Left ventricle myocardium inferior (tissue), 1 donor: ENCODE measurements at places on chromosomes 6 and 20. TPM values are rescaled to one million over a fixed set of nuclear protein-coding genes. Genes with fewer than 3 reads are reported as not detected.

DNA sequence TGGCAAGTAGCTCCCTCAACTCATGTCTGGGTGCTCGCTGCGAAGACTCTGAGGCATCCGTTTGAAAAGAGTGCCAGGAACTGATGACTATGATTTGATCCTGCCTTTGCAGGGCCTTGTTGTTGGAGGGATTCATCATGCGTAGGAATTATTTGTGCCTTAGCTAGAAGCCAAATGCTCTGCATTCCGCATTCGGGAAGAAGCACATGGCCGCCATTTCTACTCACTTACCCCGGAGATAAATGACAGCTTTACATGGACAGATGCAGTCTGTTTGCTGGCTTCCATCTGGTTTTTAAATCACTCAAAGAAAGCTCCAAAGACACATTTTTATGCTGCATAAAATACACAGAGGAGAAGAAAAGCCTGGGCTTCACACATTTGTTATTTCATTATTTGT is 363.3 kb upstream of the CDH4 start:
- H3K4me1 ChIP-seq, result no peaks in the 10 kb centered on the region
- H3K27ac ChIP-seq, result no peak overlapping the region
- no peak overlapping the region for H3K4me3 ChIP-seq
- peaks cover 25% of the 10 kb centered on the region for H3K27me3 ChIP-seq

DNA sequence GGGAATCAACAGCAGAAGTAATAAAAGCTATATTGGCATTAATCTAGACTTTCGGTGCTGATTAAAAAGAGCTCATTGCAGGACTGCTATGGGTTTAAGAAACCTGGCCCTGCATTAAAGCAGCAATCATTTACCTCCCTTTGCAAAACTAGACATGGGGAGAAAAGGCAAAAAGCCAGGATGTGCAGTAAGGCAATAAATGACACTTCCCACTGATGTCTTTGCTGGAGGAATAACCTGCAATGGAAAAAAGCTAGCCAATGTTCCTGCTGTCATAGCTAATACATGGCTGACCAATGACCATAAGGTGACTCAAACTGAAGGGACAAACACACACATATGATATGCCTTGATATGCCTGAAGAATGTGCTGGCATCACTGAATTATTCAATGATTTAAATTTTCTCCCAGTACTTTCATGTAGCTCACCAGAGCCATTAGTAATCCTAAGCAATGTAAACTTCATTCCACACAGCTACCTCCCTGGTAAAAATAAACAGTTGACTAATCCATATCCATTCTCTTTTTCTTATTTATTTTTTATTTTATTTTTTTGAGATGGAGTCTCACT is 8.7 kb downstream of the DNAAF9 start:
- H3K27ac ChIP-seq, result peak overlapping the region; percentile 62
- no peak overlapping the region for H3K4me3 ChIP-seq
- no peaks in the 10 kb centered on the region for H3K36me3 ChIP-seq
- no peak for DNase-seq
- no peaks in the 10 kb centered on the region for H3K27me3 ChIP-seq

DNA sequence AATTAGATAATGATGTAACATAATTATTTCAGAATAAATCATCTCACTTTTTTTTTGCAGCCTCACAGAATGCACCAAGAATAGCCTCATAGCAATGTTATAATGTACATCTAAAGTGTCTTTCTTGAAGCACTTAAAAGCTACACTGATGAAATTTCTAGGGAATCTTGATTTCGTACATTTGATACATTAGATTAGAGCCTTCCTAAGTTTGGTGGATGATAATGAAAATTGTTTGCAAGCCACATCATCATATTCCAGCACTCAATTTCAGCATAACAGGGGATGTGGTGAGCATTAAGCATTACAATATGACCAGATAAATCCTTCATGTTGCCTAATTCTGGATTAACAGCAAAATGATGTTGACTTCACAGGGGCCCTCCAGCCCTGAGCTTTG is 9.7 kb upstream of the METTL24 start:
- H3K27me3 ChIP-seq, result no peaks in the 10 kb centered on the region
- H3K27ac ChIP-seq, result no peak overlapping the region
- no peaks in the 10 kb centered on the region for H3K36me3 ChIP-seq
- no peak overlapping the region for H3K4me3 ChIP-seq

DNA sequence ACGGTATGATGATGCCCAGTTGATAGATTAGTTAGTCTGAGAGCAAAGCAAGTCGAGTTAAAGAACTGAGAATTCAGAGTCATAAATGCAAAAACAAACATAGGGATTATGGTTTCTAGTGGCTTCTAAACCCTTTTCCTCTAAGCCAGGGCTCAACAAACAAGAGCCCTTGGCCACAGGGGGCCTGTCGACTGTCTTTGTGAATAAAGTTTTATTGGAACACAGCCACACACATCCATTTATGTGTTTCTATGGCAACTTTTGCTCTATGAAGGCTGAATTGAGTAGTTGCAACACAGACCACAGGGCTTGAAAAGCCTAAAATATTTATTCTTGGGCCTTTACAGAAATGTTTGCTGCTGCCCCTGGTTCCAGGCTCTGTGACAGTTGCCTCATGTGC is 76.2 kb downstream of the SLC24A3 start:
- no peak overlapping the region for H3K4me3 ChIP-seq
- H3K27me3 ChIP-seq, result no peaks in the 10 kb centered on the region
- no peak overlapping the region for H3K27ac ChIP-seq
- no peak for DNase-seq
- H3K4me1 ChIP-seq, result peaks cover 6% of the 10 kb centered on the region

ECT2L gene
- total RNA-seq, result 1.6 TPM
